Activated effector memory CD4-positive, alpha-beta T cell treated with Interleukin-2 at 50 U/mL for 16 hours (primary cell): ENCODE measurements at places on chromosomes 4 and X.

DNA sequence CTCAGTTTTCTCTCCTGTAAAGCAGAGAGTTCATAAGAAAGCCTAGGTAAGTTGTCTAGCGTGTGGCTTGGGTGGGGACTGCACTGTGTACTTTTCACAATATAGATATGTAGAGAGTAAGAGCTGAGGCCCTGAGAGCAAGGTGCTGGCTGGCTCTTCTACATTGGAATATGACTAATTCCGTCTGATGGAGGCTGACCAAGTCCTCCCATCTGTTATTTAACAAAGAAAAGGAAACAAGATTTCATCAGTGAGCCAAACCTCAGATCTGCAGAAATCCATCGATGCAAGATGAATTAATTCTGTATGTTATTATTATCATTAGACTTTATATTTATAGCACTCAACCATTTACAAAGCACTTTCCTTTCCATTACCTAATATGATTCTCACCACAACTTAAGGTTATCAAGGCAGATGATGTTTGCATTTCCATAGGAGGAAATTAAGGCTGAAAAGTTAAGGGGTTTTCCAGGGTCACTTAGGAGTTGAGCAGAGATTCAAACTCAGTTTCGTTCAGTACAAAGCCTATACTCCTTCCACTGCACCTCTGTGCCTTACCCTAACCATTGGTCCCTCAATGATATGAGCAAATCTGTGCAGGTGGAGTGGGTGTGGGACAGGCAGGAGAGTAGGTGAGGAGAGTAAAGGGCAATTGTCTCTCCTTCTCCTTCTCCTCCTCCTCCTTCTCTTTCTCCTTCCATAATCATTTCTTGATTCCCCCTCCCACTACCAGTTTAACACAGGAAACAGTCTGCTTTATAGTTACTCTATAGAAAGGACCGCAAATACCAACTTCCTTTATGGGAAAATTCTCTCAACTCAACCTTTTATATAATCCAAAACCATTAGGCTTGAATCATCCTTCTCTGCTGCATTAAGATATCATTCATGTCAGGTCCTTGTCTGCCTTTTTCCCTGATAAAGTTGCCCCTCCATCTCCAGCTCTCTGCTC is 27.6 kb upstream of the SRD5A3 start:
- no peak for DNase-seq

- DNase-seq, result no peak
These were observed 1.4 kb upstream of the KLF3 start for GRCh38 chr4:38662522-38663089.

GRCh38 chr4:8548731-8549351 is 31.4 kb upstream of the GPR78 start:
- DNase-seq, result no peak

DNA sequence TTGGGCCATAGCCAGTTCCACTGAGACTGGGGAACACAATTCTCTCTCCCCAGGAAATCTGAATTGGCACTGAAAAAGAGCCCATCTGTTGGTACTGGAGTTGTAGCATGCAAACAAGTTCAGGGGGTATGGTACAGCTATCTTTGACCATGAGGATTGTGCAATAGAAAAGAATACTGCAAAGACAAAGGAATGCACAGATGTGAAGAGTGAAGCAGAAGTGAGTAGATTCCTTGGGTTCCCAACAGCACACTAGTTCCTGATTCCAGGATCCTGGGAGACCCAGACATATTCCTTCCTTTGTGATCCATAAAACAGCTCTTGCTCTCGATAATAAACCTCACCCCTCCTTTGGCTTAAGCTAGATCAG is 43.3 kb upstream of the CTAG2 start:
- DNase-seq, result no peak

DNA sequence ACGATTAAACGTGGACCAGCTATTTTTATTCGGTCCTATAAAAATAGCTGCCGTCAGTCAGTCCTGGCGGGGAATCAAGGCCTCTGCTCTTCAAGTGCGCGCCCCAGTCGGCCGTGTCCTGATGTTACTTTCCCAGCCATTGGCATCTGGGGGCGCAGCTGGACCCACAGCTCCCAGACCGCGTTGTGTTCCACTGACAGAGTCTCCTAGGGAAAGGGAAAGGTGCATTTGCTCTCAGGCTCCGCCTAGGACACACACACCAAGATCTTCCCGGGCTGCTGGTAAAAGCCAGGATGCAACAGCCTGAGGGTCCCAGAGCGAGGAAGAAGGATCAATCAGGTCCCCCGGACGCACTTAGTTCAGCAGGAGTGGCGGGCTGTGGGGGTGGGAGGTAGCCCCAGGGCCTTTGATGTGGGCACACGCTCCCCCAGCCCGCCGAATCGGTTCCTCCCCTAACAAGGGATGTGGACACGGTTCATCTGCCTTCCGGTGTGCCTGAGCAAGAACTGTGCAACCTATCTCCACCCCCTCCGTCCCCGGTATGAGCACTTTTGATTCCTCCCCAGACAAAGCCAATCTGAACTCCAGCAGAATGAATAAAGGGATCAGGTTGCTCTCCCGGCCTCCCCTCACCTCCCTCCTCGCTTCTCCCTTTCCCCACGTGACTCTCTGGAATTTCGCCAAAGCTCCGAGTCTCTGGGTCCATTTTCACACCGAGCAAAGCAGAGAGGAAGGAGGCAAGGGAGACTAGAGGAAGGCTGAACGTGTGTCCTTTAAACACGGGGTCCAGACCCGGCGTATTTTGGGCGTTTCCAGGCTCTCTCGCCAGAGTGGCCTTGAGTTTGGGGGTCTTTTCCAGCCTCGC is 626 bp upstream of the FRAS1 start:
- no peak for DNase-seq

DNA sequence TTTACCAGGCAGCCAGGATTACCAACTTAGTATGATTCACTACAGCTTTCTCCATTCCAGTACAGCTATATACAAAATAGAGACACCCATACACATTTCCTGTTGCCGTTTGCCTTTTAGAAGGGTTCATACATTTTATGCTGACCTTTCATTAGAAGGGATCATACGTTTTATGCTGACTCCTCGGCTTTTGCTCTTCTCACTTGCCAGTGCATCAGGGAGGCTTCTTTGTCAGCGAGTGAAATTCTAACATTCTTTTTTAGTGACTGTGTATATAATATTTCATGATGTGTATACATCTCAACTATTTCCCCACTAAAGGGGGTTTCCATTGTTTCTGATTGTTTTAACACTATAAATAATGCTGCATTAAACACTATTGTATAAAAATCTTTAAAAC is 552.6 kb downstream of the TRIML1 start:
- DNase-seq, result no peak

DNA sequence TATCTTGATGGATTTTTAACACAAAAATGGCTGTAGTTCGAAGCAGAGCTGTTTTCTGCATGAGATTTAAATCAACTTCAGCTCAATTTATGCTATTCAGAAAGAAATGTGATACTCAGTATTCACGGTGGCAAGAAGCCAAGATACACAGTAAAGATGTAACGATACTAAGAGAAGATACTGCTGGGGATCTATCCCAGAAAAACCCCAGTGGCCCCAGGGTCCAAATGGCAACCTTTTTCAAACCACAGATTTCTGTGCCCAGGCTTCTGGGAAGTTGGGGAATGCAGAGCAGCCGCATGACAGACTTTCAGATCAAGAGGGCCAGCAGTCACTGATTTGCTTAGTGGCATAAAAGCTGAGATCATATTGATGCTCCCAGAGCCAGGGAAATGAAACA is 353.9 kb downstream of the AFF2 start:
- no peak for DNase-seq
